ENCODE measurements at places on chromosomes 7 and 10.
A peak's percentile ranks its signal among the peaks of the same experiment; 100 is the strongest.

DNA sequence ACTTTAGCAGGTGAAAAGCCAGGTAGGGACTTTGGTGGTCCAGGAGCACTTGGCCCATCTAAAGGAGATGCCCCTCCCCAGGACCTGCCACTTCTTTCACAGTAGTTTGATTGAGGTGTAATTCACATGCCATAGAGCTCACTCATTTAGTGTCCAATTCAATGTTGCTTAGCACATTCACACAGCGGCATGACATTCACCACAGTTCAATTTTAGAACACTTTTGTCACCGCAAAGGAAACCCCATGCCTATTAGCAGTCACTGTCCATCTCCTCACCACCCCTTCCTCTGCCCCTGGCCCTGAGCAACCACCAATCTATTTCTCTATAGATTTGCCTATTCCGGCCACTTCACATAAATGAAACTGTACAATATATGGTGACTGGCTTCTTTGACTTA lies 211.6 kb upstream of the ZMIZ1 start:
- DNase-seq, result no peak

DNA sequence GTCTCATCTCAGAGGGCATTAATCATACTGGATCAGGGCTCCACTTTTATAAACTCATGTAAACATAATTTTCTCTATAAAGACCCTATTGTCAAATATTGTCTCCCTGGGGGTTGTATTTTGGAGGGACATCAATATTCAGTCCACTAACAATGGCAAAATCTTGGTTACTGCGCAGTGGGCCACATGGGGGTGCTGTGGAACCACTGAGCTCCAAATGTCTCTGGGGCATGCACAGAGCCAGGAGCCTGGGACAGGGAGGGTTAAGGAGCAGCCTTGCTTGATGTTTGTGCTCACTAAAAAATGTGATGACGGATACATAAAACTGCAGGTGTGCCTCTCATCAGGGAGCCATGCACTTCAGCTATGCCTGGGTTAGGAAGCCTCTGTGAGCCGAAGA lies 62.1 kb upstream of the PRSS58 start:
- DNase-seq, result no peak

DNA sequence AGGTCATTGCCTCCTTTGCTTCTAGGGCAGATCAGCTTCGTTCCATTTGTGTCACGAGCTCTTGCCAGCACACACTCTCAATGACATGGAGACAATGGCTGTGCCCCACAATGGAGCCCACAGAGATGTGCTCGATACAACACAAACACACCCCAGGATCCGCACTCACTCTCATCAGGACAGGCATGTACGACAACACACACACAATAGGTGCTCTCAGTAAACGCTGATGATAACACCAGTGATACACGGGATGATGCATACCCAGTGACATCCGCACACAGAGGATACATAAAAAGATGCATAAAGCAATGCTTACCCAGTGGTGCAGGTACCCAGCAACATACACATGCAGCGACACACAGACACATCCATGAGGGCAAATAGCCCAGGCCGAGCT lies 61.2 kb upstream of the LBX1 start:
- DNase-seq, result no peak

DNA sequence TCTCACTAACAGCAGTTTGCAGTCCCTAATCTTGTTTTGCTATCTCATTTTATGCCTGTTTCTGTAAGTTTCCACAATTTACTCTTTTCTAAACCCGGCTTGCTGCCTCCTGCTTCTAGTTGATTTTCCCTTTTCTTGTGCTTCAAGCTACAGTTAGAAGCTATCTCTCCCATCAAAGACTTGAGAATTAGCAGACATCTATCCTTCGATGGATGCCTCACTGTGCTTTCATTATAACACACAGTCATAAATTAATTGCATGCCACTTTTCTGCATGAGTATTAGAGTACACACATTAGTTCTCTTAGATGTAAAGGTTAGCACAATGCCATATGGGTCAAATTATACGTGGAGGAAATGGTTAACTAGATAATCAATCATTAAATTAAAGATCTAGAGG lies 48.7 kb downstream of the SEMA3A start:
- no peak for DNase-seq

DNA sequence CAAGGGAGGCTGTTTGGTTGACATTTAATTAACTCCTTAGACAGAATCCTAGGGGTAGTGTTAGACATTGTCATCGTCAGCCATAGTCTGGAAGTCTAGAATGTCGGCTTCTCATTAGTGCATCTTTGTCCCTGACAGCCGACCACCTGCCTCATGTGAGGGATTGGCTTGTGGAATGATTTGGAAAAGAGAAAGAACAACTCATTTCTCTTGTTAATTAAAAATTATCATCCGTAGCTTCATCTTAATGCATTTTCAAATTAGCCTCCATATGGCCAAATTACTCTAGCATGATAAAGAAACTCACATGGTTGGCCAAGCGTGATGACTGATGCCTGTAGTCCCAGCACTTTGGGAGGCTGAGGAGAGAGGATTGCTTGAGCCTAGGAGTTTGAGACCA lies 97.7 kb upstream of the PARD3 start:
- DNase-seq, result no peak

- DNase-seq, result no peak
Measured at GRCh38 chr10:88108115-88108610, 244.7 kb downstream of the PTEN start.

DNA sequence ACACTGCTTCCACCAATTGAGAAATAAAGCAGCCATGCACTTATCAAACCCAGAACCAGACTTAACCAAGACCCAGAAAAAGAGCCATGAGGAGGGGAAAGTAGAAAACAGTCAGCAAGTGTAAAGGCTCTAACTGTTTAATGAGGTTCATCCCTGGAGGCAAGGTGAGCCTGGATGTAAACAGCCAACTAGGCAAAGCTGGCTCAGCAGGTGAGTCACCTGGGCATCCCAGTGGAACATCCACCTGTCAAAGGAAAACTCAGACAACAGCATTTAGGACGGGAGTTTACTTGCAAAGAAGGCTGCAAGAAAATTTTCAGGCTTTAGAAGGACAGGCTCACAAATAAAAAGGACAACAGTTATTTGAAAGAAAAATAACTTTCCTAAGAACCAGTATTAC lies 153.0 kb downstream of the SNX13 start:
- DNase-seq, result no peak

DNA sequence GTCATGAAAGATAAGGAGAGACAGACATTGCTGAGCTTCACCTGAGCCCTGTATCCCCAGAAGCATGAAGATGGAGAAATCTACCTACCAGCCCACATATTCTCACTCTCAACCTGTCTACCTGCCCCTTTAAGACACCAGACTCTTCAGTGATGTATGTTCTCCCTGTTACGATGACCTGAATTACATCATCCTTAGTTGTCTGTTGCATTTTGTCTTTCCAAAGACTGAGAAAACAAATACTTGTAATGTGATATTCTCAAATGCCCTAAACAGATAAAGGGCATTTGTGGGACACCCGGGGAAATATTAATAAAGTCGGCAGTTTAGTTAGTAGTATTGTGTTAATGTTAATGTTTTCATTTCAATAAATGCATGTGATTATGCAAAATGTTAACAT lies 305.8 kb upstream of the IGFBP3 start:
- DNase-seq, result no peak

GRCh38 chr10:131899695-131900349 lies 986 bp upstream of the PPP2R2D start:
- no peak for DNase-seq

DNA sequence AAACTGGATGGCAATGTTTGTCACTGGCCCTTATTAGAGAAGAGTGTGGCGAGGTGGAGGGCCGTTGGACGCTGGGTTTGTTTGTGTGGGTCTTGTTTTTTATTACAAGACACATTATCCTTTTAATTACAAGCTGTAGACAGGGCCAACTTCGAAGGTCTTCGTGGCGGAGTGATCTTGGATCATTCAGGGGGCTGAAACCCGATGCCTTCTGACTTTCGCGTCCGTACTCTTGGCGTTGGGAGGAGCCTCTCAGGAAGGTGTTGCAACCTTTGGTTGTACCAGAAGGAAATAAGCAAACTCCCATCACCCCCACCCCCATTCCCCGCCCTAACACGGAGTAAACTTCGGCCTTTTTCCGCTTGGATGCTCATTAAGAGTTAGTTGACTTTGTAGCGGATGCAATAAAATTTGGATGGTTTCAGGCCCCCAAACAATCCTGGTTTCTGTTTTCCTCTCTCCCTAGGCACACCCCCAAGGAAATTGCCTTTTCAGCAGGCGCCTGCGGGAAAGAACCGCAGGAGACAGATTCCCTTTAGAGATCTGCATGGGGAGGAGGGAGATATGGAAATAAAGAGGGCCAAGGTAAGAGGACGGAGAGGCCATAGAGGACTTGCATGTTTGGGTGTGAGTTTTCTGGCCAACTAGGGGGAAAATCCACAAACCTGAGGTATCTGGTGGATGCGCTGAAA lies 294.5 kb upstream of the NFE2L3 start:
- DNase-seq, result peak; percentile 31

GRCh38 chr10:94725871-94726270 lies 36.6 kb upstream of the CYP2C19 start:
- DNase-seq, result no peak

GRCh38 chr7:138276891-138277290 lies 183.2 kb upstream of the TRIM24 start:
- DNase-seq, result no peak

DNA sequence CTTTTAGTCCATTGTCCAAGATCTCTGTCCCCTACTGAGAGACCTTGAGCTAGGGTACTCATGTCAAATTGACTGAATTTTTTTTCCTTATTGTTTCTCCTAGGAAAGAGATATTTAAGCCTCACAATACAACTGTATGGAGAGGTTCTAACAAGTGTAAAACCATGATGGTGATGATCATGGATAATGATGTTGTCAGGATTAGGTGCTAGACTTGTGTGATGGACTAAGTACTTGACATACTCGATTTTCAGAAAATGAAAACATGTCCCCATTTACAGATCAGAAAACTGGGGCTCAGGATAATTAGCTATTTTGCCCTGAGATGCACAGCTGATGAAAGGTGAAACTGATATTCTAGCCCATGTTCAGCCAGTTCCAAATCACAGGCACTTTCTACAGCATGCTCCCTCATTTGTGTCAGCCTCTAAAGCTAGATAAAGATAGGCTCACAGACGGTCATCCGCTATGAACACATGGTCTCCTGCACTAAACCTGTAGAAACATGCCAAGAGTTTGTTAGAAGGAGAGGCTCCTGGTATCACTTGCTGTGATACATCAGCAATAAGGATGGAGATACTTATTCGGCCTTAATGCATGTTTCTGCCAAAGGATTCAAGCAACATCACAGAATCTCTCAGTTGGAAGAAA lies 67.6 kb downstream of the CREB3L2 start:
- DNase-seq, result no peak

GRCh38 chr10:121788115-121788514 lies 139.7 kb downstream of the ATE1 start:
- peak; percentile 27 for DNase-seq

- DNase-seq, result no peak
Measured at GRCh38 chr10:71205468-71205867, 6.9 kb upstream of the UNC5B start.

DNA sequence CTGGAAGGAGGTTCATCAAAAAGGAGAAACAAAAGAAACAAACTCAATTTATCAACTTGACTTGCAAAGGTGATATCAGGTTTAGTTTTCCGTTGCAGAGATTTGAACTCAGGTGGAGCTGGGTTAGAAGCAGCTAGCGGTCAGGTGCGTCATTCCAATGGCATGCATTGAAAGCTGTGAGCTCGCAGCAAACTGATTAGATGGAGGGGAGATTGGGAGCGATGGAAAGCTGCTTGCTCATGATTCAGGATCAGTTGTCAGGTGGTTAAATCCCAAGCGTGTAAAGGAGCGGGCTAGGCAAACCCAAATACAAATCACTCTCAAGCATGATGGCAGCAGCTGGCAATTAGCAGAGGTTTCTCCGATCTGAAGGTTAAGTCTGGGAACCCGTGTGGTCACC lies 49.3 kb upstream of the AFAP1L2 start:
- no peak for DNase-seq

DNA sequence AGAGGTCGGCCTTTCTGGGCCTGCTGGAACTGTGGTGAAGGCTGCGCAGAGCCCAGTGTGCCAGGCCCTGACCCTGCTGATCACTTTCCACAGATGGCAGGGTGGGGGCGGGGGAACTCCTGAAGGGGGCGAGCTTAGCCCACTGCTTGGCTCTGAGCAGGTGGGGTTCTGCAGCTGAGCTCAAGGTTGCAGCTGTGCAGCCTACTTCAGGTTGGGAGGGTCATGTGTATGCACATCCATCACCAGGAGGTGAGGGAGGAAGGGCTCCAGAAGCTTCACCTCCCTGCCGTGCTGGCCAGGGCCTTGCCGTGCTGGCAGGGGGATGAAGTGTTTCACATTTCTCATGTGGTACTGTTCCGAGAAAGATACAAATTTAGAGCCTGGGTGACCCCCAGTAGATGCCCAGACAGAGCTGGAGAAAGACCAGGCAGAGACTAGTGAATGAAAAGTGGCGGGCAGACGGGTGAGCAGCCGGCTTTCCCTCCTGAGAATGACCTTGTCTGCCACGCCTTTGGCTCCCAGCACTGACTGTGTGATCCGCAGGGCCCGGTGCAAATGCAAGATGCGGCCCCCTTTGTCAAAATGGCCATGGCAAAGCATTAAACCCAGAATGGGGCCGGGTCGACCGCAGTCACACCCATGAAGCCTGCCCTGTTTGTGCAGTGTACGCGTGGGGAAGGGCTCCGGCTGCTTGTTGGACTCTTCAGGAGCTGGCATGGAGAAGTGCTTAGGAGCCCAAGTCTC lies 25.2 kb downstream of the FAM241B start:
- no peak for DNase-seq

- DNase-seq, result no peak
Measured at GRCh38 chr10:15775513-15775912, 55.8 kb upstream of the ITGA8 start.

GRCh38 chr10:10796774-10797415 lies 220.8 kb upstream of the CELF2 start:
- peak; percentile 50 for DNase-seq

DNA sequence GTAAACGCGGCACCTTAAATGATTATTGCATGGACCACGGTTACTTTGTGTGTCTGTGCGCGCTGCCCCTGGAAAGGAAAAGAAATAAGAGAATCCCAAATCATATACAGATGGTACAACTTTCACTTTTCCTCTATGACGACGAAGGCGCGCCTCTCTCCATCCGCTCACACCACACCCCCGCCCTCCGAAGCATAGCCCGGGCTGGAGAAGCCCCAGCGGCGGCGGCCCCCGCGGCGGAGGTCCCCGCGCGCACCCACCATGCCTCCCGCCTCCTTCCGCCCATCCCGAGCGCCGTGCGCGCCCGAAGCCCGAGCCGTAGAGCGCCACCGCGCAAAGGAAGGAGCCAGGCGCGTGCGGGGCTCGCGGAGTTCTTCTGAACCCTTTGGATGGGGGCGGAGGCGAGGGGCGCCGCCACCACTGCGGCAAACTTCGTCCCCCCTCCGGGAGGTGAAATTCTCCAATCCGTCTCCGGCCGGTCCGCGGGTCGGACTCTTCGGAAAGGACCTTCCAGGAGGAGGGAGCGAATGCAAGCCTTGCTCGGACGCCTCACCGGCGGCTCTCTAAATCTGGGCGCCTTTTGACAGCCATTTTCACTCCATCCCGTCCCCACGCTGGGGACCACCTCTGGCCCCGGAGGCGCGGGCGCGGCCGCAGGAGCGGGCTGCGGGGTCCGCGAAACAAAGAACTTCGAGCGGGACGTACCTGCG lies 588 bp downstream of the GLI3 start:
- DNase-seq, result no peak

Measured in epithelial cell of prostate (primary cell).